Hepatocyte (in vitro differentiated cells): ENCODE measurements at places on chromosomes 12 and 14. TPM values are rescaled to one million over a fixed set of nuclear protein-coding genes. Genes with fewer than 3 reads are reported as not detected.

DNA sequence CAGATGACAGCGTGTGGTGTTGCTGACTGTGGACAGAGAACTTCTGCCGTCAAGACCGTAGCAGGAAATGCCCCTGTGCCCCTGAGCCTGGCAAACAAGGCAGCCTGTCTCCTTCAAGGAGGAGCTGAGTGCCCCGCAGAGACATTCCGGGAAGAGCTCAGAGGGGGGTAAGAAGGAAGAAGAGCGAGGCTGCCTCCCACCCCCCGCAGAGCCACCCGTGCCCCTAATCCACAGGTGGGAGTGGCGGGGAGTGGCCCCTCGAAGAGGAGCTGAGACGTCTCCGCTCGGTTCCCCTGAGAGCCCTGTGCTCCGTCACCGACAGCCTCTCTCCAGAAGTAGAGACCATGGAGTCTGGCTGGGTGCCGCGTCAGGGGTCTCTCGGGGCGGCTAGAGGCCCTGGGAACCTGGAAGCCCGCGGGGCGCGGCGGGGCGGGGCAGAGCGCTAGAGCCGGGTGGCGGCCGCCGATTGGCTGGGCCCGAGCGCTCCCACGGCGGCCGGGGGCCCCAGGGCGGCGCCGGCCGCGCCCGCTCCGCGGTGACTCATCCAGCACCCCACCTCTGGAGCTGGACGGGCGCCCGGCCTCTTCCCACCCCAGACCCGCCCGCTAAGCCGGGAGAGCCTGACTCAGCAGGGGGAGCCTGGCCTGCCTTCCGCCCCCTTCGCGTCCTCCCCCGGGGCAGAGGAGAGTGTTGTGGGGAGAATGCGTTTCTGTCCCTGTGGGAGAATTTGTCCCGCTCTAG is 25.2 kb upstream of the KRT78 start:
- DNase-seq = peak; percentile 96

Gene ATL1
- polyA plus RNA-seq = 4.3 and 4.7 TPM in 2 replicates

Gene GPR132
- 0.23 and 0.41 TPM in 2 replicates for polyA plus RNA-seq

- DNase-seq = no peak
Measured at GRCh38 chr14:104803912-104804410, 3.1 kb downstream of the ZBTB42 start.

GRCh38 chr12:123006977-123007376 is 26.5 kb downstream of the ARL6IP4 start:
- DNase-seq = no peak

Gene LRP6
- polyA plus RNA-seq = 17.1 and 17.5 TPM in 2 replicates

- no peak for DNase-seq
Measured at GRCh38 chr12:42144158-42144407, 591 bp downstream of the GXYLT1 start.

DNA sequence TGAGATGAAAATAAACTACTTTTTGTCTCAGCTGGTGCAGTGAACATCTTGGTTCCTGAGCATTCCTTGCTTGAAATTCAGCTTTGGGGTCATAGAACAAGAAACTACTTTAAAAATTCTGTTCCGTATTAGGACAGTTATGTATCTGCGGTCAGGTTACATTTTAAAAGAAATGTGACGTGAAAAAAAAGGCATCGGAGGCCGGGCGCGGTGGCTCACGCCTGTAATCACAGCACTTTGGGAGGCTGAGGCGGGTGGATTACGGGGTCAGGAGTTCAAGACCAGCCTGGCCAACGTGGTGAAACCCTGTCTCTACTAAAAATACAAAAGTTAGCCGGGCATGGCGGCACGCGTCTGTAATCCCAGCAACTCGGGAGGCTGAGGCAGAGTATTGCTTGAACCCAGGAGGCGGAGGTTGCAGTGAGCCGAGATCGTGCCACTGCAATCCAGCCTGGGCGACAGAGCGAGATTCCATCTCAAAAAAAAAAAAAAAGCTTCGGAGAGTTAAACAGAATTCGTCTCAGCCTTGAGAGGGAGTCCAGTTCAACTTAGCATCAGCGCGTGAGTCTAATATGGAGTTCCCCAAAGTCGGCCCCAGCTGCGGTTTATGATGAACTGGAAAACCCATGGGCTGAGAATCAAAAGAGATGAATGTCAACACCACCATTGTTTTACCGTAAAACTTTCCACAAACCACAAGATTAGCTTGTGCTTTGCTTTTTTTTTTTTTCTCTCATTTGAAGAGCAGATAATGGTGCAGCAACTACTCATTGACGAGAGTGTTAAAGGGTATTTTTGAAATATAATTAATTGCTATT is 2.1 kb upstream of the SLC2A13 start:
- no peak for DNase-seq

GRCh38 chr12:100733817-100734593 is 60.6 kb upstream of the ANO4 start:
- DNase-seq = peak; percentile 45

- DNase-seq = peak; percentile 78
Measured at GRCh38 chr12:4272424-4273272, 914 bp upstream of the CCND2 start.

DNA sequence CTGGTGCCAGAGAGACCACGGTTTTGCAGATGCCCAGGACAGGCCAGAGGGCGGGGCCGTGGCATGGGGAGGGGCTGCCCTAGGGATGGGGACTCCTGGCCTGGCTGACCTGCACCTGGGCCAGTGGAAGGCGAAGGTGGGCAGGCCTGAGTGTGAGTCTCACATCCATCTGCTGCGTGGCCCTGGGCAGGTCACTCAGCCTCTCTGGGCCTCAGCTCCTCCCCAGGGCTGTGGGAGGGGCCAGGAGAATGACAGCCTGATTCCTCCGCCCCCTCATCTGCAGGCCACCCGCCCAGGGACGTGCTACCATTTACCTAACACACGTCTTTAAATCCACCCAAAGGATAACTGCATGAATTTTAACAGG is 90.9 kb downstream of the GALNT9 start:
- no peak for DNase-seq

DNA sequence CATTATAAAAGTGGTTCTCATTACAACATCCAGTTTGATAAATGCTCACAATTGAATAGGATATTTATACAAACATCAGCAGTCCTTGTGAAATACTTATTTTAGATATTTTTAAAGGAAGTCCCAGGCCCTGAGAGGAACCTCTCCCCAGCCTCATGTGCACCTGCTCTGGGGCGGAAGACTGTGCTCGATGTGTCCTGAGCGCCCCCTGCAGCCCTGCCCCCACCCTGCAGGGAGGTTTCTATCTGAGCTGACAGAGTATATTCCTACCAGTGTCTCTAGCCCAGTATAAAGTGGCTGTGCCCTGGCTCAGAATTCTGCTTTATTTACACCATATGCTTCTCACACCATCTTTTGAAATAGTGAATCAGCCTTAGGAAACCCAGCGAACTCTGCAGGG is 1349.1 kb downstream of the TMEM121 start:
- no peak for DNase-seq

DNA sequence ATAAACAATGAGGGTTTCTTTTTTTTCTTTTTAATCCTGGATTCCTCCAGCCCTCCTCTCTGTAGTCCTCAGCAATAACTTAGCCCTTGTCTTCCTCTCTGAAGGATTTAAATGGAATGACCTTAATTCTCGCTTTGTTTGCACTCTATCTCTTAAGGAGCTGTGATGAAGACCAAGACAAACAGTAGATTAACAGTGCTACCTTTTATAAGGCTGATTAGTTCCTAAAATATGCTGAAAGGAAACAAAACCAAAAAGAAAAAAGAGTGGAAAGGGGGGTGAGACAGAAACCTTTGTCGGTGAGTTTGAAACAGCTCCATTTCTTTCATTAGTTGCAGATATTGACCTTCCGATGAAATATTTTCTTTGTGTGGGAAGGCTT is 38.7 kb upstream of the PTCSC3 start:
- DNase-seq = no peak

GRCh38 chr14:57403521-57403864 is 13.1 kb downstream of the NAA30 start:
- no peak for DNase-seq

DNA sequence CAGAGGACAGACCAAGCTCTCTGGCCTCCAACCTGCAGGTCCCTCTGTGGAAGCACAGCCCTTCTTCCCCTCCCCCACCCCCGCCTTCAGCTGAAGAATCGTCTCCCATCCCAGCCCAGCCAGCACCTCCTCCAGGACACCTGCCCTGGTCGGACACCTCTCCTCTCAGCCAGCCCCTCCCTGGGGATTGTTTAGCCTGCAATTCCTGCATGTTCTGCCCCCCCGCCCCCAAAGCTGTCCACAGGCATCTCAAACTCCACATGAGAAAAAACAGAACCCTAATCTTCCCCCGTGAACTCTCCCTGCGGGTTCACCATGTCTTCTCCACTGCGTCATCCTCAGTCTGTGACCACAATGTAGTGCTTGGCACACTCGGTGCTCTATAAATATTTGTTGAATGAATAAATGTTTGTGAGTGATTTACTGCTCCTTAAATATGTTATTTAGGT is 24.1 kb downstream of the PRIMA1 start:
- peak; percentile 52 for DNase-seq

GRCh38 chr14:22845821-22846625 is 9.6 kb downstream of the MMP14 start:
- no peak for DNase-seq

- DNase-seq = no peak
Measured at GRCh38 chr12:127063339-127064072, 1203.5 kb upstream of the TMEM132C start.

Gene WNT1
- not detected in 2 replicates for polyA plus RNA-seq

Gene ATF7IP
- polyA plus RNA-seq = 24.8 and 28.8 TPM in 2 replicates

Gene CCDC196
- polyA plus RNA-seq = not detected in 2 replicates

DNA sequence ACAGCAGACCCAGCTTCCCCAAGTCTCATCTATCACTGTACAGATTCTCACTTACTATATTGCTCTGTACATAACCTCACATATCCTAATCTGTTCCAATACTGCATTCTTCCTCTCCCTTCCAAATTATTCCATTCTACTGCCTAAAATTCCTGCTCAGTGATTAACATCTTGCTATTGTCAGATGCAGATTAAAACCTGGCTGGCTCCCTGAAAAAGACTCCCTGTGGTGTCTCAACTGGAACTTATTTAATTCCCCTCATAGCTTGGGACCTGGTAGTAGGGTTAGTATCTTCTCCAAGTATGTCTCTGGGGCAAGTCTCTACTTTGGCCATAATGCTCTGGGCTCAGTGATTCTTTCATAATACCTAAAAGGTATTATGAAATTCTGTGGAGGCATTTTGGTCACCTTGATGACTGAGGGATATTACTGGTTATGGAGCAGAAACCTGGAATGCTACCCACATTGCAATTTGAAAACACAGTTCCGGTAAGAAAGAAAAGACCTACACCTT is 55.8 kb downstream of the PAWR start:
- DNase-seq = no peak

- DNase-seq = peak; percentile 38
Measured at GRCh38 chr14:58299401-58300330, 1.3 kb downstream of the ARID4A start.

DNA sequence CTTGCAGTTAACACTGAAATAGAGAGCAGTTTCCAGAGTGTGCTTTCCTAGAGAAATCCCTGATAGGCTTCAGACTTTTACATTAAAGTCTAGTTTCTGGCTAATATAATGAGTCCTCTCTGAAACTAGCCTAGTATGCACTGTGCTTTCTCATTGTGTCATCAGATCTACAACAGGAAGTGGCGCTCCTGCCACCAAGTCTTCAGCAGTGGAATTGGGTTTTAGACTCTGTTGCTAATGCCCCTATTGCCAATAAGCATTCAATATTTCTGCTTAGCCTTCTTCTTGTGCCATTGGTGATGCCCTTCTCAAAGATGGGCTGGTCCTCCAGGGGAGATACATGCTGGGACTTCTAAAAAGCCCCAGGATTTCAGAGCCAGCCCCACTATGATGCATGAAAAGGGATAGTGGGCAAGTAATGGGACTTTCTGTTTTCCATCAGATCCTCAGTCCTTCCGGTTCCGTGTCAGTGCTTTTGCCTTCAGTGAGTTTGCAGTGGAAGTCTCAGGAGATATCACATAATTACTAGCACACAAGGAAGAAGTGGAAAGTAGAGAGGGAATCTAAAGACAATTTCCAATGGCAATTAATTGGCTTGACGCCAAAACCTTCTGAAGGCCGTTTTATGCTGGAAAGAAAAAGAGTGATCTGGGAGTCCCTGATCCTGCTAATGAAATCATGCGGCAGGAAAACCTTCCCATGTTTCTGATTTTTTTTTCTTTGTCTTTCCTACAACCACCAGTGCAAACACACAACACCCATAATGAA is 50.0 kb downstream of the SSPN start:
- DNase-seq = no peak

DNA sequence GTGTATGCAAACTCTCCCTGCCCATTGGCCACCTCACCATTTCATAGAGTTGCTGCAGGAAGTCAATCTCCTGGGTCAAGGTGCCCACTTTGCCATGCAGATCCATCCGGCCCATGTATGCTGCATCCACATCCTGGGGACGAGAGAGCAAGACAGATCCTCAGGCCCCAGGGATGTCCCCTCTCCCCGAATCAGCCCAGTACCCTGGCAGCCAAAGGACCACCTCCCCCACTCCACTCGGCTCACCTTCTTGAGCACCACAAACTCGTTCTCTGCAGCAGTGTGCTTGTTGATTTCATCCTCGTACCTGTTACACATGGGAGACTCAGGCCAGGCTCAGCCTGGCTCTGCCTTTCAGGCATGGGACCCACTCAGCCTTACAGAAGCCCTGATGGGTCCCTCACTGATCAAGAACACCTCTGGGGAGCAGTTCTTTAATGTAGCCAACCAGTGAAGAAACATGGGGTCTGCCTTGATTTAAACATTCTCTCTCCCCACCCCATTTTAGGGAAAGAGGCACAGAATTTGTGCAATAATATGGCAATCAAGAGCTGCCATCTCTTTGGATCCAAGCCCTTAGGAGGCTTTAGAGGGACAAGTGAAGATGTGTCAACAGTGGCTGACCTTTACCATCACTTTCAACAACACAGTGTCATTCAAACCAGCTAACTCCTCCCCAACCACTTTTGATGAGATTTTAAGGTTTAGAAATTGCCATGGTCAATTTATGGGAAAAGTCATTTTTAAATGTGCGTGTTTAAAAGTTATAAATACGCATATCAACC is 3.9 kb downstream of the KRT79 start:
- DNase-seq = no peak

DNA sequence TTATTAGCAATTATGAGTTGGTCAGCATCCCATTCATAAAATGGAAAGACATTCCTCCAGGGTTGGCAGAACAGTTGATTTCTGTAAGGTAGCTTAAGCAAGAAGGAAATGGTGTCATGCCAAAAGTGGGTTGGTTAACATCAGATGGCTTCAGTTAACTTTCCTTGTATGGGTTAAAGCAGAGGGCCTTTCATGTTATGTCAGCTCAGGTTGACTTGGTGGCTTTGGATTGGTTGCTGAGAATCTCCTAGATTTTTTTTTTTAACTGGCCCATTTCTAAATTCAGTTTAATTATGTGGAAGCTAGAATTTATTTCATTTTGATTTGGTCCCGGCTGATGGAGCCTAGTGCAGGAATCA is 87.8 kb downstream of the BBS10 start:
- DNase-seq = no peak

- DNase-seq = peak; percentile 14
Measured at GRCh38 chr14:51157012-51157411, 62.1 kb upstream of the TRIM9 start.

Gene FGF23
- polyA plus RNA-seq = 0.46 and 1.8 TPM in 2 replicates
